ENCODE measurements at places on chromosomes 5 and 9. TPM values are rescaled to one million over a fixed set of nuclear protein-coding genes. Genes with fewer than 3 reads are reported as not detected.

- DNase-seq: peak; percentile 64
These were observed 131.5 kb upstream of the GRHPR start for GRCh38 chr9:37290940-37291485.

DNA sequence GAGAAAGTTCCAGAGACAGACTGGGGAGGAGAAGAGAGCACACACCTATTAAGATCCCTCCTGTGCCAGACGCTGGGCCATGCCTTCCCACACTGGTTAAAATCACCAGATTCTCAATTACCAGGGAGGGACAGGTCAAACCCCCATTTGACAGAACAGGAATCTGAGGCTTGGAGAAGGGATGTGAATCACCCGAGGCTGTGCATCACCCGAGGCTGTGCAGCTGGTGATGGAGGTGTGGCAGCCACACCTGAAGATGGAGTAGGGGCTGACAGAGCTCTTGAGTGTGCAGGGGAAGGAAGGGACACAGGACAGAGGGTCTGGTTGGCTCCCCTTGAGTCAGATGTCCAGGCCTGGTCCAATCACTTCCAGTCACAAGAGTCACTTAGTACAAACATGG is 70.6 kb downstream of the LMX1B start:
- DNase-seq: no peak

- no peak for DNase-seq
These were observed 71.4 kb downstream of the RAPGEF6 start for GRCh38 chr5:131563434-131564228.

DNA sequence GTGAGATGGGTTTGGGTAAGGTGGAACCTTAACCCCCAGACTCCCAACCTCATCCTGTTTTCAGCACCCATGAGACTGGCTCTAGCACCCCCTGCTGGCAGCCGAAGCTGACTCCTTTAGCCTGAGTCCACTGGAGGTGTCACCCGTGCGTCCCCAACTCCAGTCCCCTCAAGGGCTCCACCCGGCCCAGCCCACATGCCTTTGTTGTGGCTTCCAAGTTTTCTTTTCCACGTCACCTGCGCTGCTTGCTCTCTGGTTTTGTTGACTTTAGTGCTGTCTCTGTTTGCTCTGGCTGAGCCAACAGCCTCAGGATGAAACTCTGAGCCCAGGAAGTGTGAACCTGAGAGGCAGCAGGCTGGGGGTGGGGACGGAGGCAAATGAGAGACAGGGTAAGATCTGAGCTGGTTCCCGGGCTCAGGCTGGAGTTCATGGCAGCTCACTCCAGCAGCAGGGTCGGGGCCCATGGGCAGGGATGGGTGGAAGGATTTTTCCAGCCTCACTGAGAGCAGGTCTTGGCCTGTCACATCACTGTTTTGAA is 13.2 kb upstream of the AQP7 start:
- peak; percentile 27 for DNase-seq

DNA sequence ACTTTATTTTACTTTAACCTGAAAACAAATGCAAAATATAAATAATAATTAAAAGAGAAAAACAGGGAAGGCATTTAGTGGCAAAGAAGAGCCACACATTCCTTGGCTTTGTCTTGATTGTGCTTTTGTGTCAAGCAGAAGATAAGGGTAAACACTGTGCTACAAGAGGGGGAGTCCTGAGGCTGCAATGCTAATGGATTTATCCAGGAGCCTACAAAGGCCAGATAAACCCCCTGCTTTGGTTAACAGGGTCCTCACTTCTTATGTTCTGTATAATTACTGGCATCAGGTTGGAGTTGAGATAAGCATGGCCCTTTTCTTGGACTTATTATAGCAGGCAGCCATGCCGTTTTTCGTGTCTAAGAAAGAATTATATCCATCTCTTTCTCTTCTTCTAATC is 302.8 kb downstream of the EFNA5 start:
- DNase-seq: no peak

GRCh38 chr5:37737326-37738056 is 102.3 kb downstream of the GDNF start:
- DNase-seq: no peak

Gene HMCN2
- 0.23 TPM for total RNA-seq

DNA sequence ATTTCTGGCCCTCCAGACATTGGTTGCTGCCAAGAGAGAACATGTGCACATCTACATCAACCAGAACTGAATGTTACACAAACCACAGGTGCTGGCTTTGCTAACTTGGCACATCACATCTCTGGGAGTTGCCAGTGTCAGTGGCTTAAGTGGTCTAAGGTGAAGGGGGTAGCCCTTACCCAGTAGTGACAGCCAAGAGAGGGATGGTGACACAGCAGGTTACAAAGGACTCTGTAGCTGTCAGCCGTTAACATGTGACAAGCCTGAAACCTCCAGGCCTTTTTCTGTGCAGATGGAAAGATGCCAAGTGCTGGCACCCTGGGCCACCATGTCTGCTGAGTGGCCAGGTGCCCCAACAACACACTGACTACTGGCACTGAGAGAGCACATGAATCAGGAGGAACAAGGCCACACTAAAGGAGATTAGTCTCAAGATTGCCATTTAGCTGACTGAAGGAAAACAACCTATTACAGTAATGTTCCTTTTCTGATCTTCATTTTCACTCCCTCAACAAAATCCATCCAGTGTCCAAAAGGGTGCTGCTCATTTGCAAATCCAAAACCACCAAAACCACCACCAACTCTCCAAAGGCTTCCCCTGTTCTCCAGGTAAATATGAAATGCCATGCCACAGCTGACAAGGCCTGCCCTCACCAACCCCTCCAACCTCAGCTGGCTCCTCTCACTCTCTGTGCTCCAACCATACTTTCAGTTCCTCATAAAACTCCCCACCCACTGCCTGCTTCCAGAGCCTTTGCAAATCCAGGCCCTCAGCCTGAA is 20.2 kb downstream of the SIL1 start:
- DNase-seq: no peak

- no peak for DNase-seq
These were observed 174.4 kb downstream of the MARCHF11 start for GRCh38 chr5:16005225-16005624.

Gene SLC46A2
- total RNA-seq: not detected

DNA sequence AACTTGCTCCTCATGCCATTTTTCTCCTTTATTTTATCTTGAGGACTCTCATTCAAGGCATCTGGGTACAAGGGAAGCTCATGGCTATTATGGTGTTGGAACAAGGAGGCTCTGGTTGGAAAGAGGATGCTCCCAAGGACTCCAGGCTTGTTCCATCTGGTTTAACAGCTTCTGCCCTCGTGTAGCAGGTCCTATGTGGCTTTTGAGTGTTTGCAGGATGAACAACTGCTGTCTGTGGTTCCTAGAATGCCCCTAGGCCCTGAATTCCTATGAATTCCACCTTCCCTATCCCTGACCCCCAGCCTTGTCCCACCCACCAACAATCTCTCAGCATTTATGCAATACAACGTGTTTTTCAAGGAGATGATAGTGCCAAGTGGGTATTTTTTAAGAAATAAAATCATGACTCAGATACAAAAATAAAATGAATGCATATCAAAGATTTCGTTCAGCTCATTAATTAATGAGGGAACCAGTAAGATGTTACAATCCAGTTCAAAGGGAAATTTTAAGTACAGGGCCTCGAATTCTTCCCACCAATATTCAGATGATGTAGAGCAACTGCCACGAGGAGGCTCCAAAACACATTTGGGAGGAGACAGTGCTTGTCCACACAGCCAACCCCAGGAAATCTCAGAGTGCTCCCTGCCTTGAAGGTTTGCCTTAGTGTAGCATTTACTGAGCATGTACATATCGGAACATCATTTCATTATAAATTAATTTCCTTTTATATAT is 182.0 kb downstream of the MUSK start:
- peak; percentile 6 for DNase-seq

Gene ARHGAP26
- total RNA-seq: 4.8 TPM

Gene PWWP2A
- 12.6 TPM for total RNA-seq

Gene ANXA2R
- 0.23 TPM for total RNA-seq

Gene SUSD3
- total RNA-seq: not detected

Gene C9orf85
- 15.9 TPM for total RNA-seq

- no peak for DNase-seq
These were observed 11.5 kb upstream of the ALDH1B1 start for GRCh38 chr9:38380872-38381534.

DNA sequence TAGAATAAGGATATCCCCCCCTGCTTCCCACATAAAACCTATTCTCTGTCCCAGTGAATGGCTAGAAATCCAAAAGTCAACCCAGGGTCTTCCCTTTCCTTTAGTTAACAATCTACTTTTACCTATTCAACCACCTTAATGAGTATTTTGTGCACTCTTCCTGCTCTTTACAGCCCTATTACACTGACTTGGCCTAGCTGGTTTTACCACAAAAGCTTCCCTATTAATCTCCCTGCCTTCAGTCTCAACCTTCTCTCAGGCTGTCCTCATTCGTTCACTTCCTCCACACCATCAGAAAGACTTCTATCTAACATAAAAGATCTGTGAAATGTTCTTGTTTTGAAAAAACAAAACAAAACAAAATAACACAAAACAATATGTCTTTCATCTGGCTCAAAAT is 16.2 kb downstream of the CTNNAL1 start:
- no peak for DNase-seq

DNA sequence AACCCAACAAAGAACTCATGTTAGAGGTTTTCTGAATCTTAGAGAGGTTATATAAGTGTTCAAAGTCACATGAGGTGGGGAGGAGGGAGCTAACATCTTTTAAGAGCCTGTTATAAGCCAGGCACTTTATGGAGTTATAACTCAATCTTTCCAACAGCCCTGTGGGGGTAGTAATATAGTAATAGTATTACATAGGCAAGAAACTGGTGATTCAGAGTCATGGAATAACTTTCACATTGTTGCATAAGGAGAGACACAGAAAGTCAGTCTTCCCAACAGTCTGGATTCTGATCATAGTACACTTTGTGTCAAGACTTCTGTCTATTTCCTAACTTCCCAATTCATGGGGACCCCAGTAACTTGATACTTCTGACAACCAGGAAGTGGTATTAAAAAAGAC is 89.2 kb downstream of the ACER2 start:
- DNase-seq: no peak

Gene IFNA14
- not detected for total RNA-seq

GRCh38 chr5:8827696-8828095 is 718.2 kb downstream of the SEMA5A start:
- peak; percentile 11 for DNase-seq

Gene ZNF622
- total RNA-seq: 106 TPM

DNA sequence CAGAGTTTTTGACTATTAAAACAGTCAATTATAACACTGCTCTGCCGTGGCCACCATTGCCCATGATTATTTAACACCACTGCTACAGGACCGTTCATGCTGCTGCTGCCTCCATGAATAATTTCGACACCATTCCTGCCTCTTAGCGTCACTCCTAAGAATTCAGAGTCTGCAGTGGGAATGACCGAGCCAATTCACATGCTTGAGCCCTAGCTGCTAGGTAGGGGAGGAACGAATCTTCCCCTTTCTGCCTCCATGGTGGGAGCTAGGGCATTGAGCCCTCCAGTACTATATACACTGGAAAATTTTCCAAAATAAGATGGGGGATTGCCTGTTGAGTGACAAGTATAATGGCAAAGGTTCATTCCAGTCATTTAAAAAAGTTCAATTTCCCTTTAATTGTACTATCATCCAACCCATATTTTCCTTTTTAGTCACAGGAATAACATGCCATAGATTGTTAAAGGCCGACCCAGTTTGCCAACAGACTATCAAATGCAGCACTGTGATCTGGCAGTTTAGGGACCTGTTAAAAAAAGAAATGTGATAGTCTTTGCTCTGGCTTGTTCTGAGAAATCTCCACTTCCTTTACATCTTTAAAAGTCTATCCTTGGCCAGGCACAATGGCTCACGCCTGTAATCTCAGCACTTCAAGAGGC is 13.5 kb upstream of the B4GALT1 start:
- peak; percentile 28 for DNase-seq

Gene FBP2
- not detected for total RNA-seq

DNA sequence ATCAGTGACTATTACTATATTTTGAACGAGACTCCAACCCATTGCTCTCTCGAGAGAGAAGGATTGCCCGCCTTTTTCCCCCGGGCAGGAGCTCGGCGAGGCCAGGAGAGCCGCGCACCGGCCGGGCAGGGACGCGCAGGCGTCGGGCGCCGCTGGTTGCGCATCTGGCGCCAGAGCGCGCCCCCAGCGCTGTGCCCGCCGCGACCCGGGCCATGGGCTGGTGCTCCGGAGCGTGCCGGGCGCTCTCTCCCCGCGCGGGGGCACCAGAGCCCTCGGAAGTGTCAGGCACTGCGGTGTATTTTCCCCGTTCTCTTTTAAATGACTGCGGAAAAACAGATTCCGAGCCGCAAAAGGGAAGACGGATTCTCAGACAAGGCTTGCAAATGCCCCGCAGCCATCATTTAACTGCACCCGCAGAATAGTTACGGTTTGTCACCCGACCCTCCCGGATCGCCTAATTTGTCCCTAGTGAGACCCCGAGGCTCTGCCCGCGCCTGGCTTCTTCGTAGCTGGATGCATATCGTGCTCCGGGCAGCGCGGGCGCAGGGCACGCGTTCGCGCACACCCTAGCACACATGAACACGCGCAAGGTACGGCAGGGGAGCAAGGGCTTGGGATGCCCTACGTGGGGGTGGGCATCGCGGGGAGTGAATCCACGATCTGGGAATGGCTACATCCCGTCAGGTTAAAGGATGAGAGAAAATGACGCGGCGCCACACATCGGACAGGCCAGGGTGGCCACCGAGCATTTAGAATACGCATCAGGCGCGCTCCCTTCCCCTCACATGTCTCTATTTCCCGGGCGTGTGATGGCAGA is 1.1 kb upstream of the NTRK2 start:
- DNase-seq: no peak

DNA sequence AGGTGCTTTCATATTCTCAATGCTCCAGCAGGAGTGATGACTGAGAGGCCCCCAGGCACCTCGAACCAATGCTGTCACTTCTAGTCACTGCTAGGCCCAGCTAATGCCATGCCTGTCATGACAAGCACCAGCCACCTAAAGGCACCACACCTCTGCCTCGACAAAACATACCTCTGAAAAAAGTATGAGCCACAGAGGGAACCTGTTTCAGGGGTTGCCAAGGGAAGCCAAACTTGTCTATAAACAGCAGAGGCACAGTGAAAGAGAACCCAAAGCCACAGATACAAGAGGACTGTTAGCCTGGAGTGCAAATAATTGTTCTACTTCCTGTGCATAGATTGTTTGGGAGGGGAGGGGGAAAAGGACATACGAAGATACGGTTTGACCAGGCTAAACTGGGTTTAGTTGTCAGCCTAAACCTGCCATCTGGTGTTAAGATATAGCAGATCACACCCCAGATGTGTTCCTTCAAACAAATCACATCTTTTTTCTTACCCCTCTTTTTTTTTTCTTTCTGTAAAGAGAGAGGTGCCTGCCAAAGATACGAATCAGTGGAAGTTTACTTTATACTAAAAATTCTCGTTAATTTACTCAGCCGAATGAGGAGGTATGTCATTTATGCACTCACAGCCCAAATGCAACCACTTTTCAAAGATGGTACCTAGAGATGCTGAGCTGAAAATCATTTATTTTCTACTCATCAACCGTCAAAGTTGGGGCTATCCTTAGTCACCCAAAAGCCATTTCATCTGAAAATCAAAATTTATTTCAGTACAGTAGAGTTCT is 45.7 kb downstream of the BNC2 start:
- DNase-seq: peak; percentile 42

GRCh38 chr5:170078458-170078857 is 27.2 kb upstream of the FOXI1 start:
- no peak for DNase-seq
